ENCODE measurements at places on chromosomes 6 and 20. TPM values are rescaled to one million over a fixed set of nuclear protein-coding genes. Genes with fewer than 3 reads are reported as not detected.

DNA sequence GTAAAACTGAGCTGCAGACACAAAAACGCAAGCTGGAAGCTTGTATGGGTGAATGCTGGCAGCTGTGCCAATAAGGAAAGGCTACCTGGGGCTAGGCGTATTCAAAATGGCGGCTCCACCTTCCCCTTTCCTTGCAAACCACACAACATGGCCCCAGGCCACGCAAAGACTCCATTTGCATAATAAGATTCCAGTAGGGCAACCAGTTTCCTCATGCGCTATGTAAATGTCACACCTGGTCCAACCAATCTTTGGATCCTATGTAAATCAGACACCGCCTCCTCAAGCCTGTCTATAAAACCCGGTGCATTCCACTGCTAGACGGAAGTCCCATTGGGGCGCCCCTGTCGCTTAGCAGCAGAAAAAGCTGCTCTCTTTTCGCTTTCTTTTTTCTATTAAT lies 505.9 kb upstream of the BTBD3 start:
- no peak for DNase-seq

- DNase-seq, result no peak
These were observed 71.6 kb downstream of the BANF2 start for GRCh38 chr20:17771206-17772004.

- DNase-seq, result no peak
These were observed 128.4 kb upstream of the SGK1 start for GRCh38 chr6:134446218-134446848.

DNA sequence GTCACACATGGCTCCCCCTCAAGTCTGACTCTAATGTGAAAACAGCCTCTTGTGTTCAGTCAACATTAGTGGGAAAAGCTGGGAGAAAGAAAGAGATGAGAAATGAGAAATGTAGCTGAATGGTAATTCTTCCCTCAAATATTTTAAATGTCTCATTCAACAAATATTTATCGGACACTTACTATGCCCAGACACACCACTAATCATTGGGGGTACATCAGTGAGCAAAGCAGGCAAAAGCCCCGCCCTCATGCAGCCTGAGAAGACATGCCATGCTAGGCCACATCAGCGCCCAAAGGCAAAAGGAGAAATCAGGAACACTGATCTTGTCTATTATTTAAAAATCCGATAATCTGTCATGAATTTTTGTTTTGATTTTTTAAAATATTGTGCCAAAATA lies 89.9 kb upstream of the ASF1A start:
- DNase-seq, result no peak

GRCh38 chr20:63544241-63544957 lies 3.1 kb downstream of the SRMS start:
- DNase-seq, result no peak

DNA sequence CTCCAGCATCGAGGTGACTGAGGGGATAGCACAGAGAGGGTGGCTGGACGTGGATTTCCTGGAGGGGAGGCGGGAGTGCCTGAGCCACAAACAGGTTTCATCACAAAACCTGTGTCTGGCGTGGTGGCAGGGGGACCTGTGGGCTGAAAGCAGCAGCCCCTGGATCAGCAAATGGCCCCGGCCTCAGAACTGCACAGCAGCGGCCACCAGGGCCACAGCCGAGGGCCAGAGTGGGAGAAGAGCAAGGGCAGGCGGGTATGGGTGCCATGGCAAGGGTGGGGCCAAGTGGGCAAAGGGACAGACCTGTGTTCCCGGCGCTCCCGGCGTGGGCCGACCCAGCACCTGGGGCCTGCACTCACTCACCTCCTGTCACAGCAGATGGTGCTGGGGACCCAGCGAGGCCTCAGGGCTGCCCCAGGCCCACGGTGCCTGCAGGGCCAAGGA lies 19.0 kb downstream of the NTSR1 start:
- DNase-seq, result no peak

DNA sequence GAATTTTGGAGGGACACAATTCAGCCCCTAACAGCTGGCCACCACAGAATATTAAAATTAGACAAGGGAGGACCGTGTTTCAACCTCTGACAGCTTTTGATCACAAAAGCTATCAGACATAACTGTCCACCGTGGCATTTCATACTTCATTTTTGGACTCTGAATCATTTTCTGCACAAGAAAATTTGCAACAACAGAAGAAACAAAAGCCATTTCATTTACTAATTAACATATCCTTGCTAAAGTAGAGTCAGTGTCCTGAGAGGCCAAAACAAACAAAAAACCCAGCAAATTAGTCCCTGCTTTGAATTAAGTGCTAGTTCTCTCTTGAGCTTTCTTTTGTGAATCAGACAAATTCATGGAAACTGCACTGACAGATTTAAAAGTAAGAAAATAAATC lies 17.6 kb upstream of the COL12A1 start:
- no peak for DNase-seq

DNA sequence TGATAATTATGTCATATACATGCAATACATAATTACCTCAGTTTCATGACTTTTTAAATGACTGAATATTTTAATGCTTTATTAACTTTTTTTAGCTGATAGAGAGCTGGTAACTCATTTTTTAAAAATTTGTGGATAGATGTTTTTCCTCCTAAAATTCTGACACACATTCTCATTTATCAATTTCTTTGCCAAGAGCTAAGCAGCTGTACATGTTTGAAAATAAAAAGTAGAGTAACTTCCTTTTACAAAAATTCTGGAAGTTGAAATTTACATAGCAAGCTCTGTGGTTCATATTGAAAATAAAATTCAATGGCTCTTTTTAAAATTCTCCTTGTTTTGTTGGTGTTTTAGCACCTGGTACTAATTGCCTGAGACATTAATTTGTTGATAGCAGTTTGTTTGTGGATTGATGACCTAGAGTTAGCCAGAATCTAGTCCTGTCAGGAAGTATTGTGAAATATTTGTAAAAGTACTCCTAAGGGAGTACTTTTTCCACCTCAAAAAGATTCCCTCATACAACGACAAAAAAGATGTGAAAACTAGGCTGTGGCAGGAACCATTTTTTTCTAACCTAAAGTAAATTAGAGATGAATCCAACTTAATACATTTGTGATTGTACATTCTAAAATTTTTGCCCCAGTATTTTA lies 621.8 kb downstream of the BCKDHB start:
- DNase-seq, result no peak

DNA sequence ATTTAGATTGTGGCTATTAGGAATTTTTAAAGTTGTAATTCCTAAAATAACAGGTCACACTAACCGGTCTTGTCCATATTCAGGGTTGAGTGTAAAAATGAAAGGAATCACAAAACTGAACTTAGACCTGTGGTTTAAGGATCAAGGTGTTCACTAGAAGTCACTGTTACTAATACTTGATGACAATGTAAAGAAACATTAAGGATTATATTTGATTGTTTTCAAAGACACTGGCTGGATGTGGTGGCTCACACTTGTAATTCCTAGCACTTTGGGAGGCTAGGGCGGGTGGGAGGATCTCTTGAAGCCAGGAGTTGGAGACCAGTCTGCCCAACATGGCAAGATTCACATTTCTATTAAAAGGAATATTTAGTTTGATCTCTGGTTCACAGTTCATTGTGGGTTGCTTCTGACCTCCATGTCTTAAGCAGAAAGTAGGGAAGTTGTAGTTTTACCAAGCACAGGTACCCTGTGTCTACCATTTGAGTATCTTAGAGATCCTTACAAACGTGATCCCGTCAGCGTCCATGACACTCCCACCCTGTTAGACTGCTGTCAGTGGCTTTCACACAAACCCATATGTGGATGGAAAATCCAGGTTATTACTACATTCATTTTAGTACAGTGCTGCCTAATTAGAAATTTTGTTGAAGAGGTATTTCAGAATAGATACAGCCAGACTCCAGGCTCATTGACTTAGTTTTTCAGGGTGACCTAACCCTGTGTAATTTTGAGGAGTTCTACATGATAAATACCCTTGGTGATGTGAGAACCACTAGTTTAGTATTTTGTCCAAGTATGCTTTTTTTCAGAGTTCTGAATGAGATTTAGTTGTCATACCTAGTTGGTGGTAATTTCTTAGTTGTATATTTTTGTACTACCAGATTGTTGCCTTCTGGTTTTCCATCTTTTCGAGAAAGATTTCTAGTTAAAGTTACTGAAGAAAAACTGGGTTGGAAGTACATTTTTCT lies 10.2 kb downstream of the SRSF3 start:
- no peak for DNase-seq

- DNase-seq, result no peak
These were observed 9.0 kb downstream of the GSTA3 start for GRCh38 chr6:52900536-52900935.

GRCh38 chr6:31970604-31971271 lies 1.2 kb downstream of the DXO start:
- no peak for DNase-seq

DNA sequence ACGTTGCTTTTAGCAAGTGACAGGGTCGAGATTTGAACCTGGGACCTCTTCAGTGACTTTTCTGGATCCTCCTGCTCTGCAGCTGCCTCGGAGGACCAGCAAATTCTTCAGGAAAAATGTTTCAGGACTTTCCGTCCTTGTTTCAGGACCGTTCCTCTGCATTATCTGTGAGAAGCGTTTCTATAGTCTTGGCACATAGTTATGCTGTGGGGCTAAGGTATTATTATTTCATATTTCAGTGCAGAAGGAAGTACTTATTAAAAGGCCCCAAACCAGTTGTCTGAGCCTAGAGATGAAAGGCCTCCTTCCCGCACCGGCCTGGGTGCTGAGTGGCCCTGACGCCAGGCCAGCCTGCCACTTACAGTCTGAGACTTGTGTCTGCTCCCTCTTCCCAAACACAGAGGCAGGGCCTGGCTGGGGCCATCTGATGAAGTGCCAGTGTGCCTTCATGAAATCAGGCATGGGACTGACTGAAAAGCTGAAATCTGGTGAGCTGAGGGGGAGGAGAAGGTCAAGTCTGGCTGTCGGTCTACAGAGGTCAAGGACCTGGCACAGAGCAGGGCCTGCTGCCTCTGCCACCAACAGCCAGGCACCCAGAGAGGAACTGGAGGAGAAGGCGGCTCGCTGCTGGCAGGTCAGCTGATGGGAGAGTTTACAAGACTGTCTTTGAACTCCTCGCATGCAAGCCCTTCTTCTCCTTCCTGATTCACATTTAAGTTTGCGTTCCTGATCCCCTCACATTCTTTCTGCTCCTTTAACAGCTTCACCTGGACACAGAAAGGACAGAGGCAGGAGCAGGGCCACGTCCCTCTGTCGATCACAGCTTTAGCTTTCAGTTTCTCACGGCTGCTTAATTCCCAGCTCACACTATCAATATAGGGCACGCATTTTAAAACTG lies 8.9 kb upstream of the QKI start:
- peak; percentile 24 for DNase-seq

DNA sequence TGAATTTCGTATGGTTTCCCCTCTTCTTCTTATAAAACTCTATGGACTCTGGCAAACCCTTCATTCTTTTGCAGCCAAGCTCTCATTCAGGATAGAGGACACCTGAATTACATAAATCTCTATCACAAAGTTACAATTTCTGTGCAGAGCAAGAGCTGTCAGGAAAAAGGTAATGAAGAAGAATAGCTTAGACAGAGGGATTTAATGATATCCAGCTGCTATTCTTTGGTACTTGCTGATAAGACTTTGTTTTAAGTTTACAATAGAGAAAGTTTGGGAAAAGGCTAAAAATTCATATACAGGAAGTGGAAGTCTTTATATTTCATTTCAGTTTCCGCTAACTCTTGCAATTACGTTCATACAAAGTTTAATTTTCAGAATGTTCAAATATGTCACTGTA lies 227.0 kb downstream of the FOXC1 start:
- no peak for DNase-seq

DNA sequence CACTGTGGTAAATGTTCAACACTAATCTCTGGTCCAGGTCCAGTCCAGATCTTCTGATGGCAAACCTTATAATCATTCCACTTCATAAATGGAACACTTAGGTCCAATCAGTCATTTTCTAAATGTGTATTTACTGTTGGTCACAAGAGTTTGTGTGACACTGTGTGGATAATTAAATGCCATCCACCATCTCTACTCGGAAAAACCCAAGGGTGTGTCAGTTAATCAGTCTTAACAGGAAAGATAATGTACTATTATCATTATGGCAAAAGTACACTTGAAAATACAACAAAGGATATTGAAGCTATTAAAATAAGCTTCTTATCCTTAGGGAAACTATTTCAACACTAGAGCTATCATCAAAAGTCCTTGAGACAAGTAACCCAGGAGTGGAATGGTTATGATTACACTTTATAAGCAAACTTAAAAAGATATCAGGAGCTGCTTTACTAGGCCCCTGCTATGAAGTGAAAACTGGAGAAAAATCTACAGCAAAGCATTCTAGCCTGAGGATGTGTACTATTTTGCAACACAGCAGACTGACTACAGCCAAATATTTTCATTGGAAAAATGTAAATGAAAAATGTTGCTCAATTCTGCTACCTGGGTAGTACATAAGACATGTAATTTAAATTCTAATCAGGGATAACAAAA lies 227.9 kb downstream of the LAMA2 start:
- DNase-seq, result no peak

DNA sequence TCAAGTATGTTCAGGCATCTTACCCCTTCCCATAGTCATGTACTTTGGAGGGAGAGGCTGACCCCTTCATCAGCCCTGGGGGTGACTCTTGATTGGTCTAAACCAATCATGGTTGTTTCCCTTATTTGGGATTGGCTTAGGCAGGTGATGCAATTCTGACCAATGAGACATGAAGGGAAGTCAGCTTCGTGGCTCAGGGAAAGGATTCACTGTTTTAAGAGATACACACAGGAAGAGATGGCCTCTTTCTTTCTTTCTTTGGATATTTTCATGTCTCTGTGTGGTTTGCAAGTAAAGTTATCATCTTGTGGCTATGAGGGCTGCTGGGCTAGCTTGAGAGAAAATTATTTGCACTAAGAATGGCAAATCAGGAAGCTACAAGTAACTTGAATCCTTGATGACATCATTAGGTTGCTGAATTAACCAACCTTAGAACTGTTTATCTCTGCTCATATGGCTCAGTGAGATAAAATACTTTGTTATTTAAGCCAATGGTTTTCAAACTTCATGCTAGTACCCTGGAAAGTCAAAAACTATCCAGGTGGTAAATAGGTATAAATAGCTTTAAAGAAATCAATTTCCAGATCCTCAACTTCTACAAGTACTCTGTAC lies 144.2 kb upstream of the CENPW start:
- no peak for DNase-seq

- DNase-seq, result no peak
These were observed 171.4 kb upstream of the SYNDIG1 start for GRCh38 chr20:24297993-24298392.

- no peak for DNase-seq
These were observed 27.0 kb downstream of the TOX2 start for GRCh38 chr20:43941476-43942200.

- DNase-seq, result peak; percentile 46
These were observed 1.6 kb upstream of the HEY2 start for GRCh38 chr6:125747589-125748405.

Gene PDE10A
- not detected for total RNA-seq

Gene ATP6V1G2
- total RNA-seq, result 1.9 TPM

Gene GPX6
- total RNA-seq, result not detected

Gene XKR7
- total RNA-seq, result 0.12 TPM

Gene OR12D2
- total RNA-seq, result not detected

Gene PXDC1
- 3.8 TPM for total RNA-seq

Gene PSMB9
- 198 TPM for total RNA-seq

Gene ZSCAN9
- 30.3 TPM for total RNA-seq

Gene FAM83C
- total RNA-seq, result not detected
